T-helper 17 cell (primary cell): ENCODE measurements at places on chromosomes 12 and 14. TPM values are rescaled to one million over a fixed set of nuclear protein-coding genes. Genes with fewer than 3 reads are reported as not detected.

MDM2 gene
- total RNA-seq: 101 TPM

DNA sequence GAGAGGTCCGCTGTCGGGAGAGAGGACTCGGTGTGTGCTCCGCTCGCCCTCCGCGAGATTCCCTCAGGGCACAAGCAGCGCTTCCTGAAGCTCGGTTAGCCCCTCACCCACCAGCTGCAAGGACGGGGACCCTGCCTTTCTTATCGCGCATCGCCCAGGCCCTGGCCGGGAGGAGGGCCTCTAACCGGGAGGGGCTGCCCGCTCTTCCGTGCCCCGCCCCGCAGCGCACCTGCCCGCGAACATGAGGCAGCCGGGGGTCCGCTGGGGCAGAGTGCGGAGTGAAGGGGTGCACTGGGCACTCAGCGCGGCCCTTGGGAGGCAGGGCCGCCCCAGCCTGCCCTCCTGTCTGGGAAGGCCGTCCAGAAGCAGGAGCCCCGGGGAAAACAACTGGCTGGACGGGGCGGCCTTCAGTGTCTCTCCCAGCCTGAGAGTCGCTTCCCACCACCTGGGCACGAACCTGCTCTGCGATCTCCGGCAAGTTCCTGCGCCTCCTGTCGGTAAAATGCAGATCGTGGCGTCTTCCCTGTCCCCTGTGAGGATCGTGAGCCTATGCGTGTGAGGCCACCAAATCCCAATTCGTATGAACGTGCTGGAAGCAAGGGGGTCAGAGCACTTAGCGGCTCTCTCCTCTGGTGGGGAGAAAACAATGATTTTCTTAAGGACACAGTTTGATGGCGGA lies 28.0 kb upstream of the ADIPOR2 start:
- DNase-seq: peak; percentile 26

DNA sequence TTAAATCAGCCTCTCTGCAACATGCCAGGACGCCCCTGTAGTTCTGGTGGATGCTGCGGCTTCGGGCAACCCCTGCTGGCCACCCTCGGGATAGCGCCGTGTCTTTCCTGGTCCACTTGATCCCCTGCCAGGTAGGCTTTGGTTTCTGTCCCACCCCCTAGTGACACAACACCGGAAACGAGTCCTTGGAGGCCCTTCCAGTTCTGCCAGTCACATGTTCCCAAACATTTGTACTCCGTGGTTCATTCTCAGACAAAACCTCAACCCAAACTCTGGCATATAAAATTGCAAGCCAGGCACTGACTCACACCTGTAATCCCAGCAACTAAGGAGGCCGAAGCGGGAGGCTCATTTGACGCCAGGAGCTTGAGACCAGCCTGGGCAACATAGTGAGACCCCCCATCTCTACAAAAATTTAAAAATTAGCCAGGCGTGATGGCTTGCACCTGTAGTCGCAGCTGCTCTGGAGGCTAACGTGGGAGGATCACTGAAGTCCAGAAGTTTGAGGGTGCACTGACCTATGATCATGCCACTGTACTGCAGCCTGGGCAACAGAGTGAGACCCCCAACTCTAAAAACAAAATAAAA lies 37.0 kb downstream of the RASAL1 start:
- DNase-seq: peak; percentile 56

RNASE3 gene
- total RNA-seq: not detected

GRCh38 chr14:23533652-23534435 lies 17.7 kb downstream of the ZFHX2 start:
- DNase-seq: no peak

- DNase-seq: no peak
Measured at GRCh38 chr12:96258104-96258961, 64.2 kb downstream of the ELK3 start.

OR4N2 gene
- not detected for total RNA-seq

CISTR gene
- total RNA-seq: not detected

GRCh38 chr14:58730792-58731464 lies 93.2 kb downstream of the DACT1 start:
- DNase-seq: no peak

DNA sequence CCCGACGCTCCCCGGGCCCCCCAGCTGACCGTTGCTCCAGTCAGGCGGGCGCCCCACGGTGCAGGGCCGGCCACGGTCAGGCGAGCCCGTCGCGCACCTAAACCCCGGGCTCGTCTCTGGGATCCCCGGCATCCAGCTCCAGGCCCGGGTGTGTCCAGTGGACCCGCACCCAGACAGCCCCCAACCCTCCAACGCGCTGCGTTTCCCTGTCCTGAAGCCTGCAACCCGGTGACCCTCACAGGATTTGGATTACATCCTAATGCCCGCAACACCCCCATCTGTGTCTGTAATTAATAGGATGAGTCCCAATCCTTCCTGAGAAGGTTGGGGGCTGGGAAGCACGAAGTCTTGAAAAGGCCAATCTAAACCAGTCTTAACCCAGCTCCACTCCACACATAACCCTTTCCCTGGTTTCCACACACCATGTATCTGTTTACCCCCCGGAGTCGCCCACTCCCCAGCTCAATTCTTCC lies 10.4 kb downstream of the CPNE6 start:
- no peak for DNase-seq

DNA sequence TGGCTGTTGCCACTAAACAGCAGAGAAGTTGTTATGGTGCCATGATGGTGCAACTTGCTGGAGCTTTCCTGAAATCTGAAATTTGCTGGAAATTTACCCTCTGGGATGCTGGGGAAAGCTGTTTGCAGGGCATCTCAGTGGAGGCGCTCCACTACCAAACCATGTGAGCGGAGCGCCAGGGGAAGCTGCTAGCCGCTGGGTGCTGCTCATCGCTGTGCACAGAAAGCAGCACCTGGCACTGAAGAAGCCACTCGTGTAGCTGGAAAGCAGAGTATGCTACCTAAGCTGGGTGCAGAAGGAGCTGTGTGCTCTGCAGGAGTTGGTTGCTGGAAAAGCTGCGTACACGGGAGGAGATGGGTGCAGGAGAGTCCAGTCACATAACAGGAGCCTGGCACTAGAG lies 53.0 kb downstream of the MSRB3 start:
- DNase-seq: no peak

ATG2B gene
- 27.8 TPM for total RNA-seq

HCFC2 gene
- total RNA-seq: 13.9 TPM

DNA sequence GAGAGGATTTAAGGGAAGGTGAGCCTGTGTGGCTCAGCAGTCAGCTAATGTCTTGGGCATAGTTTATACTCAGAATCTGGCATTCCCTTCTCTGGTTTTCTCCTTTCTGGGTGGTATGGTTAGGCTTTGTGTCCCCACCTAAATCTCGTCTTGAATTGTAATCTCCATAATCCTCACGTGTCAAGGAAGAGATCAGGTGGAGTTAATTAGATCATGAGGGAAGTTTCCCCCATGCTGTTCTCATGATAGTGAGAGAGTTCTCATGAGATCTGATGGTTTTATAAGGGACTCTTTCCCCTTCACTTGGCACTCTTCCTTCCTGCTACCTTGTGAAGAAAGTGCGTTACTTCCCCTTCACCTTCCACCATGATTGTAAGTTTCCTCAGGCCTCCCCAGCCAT lies 169.8 kb upstream of the PELI2 start:
- DNase-seq: no peak

GRCh38 chr14:37023875-37024565 lies 148.4 kb downstream of the SLC25A21 start:
- no peak for DNase-seq

SLCO1B1 gene
- total RNA-seq: not detected
